ENCODE measurements at places on chromosomes 12 and 14.

DNA sequence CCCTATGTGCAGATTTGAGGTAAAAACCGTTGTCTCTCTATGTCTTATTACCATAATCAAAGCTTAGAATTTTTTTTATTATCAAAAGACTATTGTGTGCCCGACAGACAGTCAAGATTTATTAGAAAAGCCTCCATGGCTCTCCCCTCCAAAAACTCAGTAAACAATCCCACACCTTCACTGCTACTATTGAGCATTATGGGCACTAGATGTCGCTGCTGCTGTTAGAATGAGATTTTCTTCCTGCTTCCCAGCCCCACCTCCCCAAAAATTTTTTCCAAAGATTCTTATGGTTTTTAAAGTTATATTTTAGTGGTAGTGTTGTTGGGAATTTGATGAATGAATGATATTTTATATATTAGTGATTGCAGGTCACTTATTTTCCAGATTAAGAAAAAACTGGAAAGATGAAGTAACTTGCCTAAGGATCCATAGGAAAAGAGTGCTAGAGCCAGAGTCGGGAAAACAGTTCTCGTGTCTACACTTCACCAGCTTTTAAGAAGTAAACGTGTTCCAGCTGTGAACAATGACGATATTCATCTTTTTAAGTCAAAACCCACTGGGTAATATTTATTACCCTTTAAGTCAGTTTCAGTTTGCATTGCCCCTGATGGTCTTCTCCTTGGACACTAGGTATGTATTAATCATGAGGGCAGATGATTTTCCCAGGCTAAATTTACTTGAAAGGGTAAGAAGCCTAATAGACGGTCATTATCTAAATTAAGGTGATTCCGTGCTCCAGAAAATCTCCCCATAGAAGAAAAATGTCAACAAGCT lies 12.2 kb upstream of the FOXG1 start:
- DNase-seq, result peak; percentile 64

DNA sequence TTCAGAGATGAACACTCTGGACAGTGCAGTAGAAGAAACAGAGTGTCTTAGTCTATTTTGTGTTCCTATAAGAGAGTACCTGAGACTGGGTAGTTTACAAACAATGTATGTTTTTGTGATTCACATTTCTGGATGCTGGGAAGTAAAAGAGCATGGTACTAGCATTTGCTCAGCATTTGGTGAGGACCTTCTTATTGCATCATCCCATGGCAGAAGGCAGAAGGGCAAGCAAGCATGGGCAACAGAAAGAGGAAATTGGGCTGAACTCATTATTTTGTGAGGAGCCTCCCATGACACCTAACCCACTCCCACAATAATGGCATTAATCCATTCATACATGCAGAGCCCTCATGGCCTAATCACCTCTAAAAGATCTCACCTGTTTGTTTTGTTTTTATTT lies 8.0 kb downstream of the ANKS1B start:
- no peak for DNase-seq

- no peak for DNase-seq
These were observed 15.7 kb downstream of the SMAGP start for GRCh38 chr12:51254536-51254935.

DNA sequence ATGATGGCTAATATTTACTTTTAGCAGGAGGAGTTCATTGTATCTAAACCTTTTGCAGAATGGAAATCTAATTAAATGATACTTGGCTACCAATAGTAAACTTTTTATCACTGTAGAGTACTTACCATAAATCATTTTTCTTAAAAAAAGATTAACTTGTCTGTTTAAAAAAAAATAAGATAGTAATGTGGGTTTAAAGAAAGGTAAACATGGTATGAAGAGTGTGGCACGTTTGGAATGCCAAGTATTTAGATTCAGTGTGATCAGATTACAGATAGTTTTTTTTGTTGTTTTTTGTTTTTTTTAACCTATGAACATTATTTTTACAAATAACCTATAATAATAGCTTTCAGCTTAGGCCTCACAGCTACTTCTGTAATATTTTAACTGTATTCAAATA lies 25.8 kb downstream of the KTN1 start:
- no peak for DNase-seq

DNA sequence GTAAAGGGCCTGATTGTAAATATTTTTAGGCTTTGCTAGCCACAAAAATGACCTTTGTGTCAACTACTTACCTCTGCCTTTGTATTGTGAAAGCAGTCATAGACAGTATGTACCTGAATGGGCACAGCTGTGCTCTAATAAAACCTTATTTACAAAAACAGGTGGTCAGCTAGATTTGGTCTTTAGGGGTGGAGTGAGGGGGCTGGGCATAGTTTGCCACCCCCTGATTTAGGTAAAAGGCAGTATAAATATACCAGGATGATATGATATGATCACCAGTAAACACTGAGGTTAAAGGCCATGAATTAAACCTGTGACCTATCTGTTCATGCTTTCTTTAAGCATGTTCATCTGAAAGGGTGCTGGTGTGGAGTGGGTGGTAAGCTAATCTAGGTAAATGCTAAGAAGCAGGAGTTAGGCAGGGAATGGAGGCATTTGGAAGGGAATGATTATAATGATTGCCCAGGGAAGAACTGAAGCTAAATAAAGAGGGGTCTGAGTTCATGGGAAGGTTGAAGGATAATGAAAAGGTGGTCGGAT lies 77.1 kb upstream of the BCAT1 start:
- DNase-seq, result no peak

- no peak for DNase-seq
These were observed 17.3 kb downstream of the PCNX1 start for GRCh38 chr14:70924521-70924920.

- no peak for DNase-seq
These were observed 53.2 kb upstream of the HIF1A start for GRCh38 chr14:61641914-61642613.

GRCh38 chr14:59055439-59056045 lies 132.9 kb upstream of the DAAM1 start:
- peak; percentile 71 for DNase-seq

- no peak for DNase-seq
These were observed 124.8 kb upstream of the PTPRB start for GRCh38 chr12:70762000-70762399.

GRCh38 chr14:105577314-105577861 lies 51.0 kb downstream of the TMEM121 start:
- no peak for DNase-seq

- no peak for DNase-seq
These were observed 6.8 kb upstream of the SPTLC2 start for GRCh38 chr14:77623201-77623600.

GRCh38 chr12:106953352-106954250 lies 2.1 kb upstream of the TMEM263 start:
- no peak for DNase-seq

DNA sequence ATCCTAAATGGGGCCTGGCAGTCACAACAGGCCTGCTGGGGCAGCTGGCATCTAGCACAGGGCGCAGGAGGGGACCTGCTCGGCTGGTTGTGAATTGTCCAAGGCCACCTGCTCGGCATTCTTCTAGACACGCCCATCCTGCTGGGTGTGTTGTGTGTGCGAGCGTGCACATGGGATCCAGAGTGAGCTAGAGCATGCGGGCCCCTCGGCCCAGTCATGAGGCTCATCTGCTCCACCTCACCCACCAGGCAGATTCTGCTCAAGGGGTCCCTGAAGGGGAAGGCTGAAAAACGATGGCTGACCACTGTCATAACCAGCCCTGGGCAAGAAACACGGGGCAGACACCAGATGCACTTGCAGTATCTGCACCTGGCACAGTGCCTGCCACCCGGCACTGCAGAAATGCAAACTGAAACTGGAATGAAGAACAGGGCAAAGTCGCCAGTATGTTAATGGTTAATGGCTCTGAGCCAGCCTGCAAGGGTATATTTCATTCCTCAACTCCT lies 31.8 kb downstream of the MAX start:
- DNase-seq, result peak; percentile 84

DNA sequence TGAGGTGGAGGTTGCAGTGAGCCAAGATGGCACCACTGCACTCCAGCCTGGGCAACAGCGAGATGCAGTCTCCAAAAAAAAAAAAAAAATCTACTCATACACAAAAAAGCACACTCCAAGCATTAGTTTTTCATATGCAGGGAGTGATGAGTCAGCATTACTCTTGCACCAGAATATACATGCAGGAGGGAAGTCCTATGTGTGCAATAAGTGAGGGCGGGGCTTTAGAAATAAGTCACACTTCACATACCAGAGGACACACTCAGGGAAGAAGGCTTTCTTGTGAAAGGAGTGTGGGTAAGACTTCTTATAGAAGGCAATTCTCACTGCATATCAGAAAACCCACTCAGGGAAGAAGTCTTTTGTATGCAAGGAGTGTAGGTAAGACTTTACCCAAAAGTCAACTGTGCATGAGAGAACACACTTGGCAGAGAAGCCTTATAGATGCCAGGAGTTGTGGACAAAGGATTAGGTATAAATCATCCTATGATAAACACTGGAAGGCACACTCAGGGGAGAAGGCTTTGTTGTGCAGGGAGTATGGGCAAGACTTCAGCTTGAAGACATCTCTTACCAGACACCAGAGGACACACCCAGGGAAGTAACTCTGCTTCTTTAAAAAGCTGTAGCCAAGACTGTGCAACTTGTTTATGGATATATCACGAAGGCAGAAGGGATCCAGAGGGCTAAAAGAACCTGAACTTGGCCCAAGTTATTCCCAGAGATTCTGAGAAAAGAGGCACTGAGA lies 50.5 kb downstream of the ATF7 start:
- no peak for DNase-seq

DNA sequence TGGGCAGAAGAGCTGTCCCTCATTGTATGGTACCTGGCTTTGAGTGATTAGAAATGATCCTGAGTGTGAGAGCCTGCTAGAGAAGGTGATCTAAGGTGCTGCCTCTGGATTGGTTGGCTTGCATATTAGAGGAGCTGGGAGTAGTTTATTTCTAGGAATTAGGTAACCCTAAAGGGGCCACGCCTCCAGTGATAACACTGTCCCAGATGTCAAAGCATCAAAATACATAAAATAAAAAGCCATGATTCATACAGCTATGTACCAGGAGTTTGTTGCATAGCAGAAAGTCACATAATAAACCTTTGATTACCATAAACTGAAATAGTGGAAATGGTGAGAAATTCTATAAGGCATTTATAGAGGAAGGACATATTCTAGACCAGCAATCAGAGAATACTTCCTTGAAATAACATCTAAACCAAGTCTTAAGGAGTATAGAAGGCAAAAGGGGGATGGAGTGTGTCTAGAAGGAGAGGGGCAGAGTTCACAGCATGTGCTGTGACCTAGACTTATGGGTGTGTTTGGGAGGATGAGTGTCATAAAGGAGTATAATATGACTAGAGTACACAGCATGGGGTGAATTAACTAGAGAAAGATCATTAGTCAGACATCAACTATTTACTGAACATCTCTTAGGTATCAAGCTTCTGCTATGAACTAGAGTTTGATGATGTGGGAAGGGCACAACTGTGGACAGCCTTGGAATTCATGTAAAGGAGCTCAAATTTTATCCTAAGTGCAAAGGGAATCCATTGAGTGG lies 686.4 kb downstream of the GALC start:
- DNase-seq, result no peak

DNA sequence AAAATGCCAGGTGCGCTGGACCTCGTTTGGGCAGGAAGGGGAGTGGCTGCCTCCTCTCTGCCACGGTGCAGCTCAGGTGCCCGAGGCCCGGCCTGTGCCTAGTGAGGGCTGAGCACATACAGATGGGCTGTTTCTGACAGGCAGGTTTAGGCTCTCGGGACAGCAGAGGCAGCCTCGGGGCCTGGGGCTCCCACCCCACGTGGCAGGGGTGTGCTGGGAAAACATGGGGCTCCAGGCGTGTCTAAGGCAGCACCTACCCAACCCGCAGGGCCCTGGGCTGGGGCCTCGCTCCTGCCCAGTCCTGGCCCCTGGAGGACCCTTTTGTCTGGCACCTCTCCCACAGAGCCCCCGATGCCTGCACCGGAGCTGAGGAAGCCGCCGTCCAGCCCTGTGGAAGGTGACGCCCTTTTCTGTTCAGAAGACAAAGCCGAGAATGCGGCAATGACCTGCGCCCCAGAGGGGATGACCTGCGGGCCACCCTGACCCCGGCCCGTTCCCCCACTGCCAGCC lies 76.4 kb upstream of the GALNT9 start:
- no peak for DNase-seq

GRCh38 chr14:46581036-46581671 lies 70.4 kb downstream of the RPL10L start:
- DNase-seq, result peak; percentile 0

- DNase-seq, result peak; percentile 75
These were observed at the start of gene PTMS for GRCh38 chr12:6765634-6766581. TSS of gene PTMS (plus strand) at chr12:6766363. CDS start at chr12:6766706, 343 bp downstream.

- no peak for DNase-seq
These were observed 50.8 kb downstream of the TTLL5 start for GRCh38 chr14:75711796-75712211.

DNA sequence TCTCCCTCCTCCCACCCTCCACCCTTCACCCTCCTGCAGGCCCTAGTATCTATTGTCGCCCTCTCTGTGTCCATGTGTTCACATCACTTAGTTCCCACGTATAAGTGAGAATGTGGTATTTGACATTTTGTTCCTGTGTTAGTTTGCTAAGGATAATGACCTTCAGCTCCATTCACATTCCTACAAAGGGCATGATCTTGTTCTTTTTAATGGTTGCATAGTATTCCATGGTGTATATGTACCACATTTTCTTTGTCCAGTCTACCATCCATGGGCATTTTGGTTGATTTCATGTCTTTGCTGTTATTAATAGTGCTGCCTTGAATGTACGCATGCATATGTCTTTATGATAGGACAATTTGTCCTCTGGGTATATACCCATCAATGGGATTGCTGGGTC lies 29.6 kb downstream of the C12orf71 start:
- DNase-seq, result no peak

GRCh38 chr14:103067231-103067954 lies 10.0 kb upstream of the CDC42BPB start:
- DNase-seq, result no peak

GRCh38 chr12:27619308-27619707 lies 76.9 kb upstream of the REP15 start:
- DNase-seq, result no peak

- no peak for DNase-seq
These were observed 333.6 kb downstream of the TMEM121 start for GRCh38 chr14:105859717-105860614.

DNA sequence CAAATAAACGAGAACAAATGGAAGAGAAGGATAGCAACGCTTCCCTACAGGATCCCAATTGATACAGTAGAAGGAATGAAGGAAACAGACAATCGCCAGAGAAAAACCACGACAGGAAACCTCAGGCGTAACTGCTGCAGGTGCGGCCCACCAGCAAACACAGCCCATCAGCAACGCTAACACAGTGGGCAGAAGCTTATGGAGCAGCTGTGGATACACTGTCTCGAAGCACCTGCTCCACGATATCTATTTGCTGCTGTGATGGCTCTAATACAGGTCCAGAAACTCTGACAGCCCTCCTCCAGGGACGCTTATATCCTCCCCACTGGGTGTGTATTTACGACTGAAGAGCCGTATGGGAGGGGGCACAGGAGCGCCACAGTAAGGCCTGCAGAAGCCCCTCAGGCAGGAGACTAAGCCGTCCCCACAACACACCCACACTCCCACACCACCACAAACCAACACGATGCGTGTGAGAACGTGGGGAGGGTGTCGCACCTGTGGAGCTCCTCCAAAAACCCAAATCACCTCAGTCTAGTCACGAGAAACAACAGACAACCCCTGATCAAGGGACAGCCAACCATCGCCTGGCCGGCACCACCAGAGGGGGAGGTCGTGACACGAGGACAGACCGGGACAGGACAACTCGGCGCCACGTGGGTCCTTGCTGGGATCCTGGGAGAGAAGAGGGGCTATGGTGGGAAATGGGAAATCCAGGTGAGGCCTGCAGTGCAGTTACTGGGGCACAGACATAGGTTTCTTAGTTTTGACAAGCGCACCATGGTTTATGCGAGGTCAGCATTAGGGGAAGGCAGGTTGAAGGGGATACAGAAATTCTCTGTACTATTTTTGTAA lies 24.0 kb downstream of the POLE start:
- no peak for DNase-seq

- DNase-seq, result no peak
These were observed 315.7 kb downstream of the PAWR start for GRCh38 chr12:79375050-79375449.
